ENCODE measurements at places on chromosomes 3 and 15.

GRCh38 chr3:61593446-61594029 is 32.2 kb downstream of the PTPRG start:
- no peak for DNase-seq

DNA sequence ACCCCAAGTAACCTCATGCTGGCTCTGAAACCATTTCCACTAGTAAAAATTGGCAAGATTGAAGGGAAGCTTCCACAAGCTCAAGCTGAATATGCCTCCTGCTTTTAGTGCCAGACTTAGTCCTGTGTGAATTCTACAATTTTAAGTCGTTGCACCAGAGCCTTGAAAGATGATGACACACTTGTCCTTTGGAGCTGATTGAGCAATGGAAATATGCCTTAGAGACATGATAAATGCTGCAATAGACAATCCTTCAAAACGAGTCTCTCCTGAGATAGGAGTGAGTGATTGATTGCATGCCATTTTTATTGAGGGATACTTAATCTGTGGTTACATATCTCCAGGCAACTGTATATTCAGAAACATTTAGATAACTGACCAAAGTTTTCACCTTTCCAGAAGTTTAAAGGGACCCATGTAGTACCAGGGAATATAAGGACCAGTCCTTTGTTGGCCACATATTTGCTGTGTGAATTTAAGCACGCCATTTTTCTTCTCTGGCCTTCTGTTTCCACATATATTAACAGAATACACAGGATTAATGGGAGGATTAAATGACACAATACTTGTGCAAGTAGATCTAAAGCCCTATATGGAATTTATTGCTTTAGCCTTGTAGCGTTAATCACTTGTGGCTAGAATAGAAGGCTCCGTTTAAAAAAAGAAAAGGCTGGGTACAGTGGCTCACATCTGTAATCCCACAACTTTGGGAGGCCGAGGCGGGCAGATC is 65.1 kb downstream of the PPARG start:
- no peak for DNase-seq

DNA sequence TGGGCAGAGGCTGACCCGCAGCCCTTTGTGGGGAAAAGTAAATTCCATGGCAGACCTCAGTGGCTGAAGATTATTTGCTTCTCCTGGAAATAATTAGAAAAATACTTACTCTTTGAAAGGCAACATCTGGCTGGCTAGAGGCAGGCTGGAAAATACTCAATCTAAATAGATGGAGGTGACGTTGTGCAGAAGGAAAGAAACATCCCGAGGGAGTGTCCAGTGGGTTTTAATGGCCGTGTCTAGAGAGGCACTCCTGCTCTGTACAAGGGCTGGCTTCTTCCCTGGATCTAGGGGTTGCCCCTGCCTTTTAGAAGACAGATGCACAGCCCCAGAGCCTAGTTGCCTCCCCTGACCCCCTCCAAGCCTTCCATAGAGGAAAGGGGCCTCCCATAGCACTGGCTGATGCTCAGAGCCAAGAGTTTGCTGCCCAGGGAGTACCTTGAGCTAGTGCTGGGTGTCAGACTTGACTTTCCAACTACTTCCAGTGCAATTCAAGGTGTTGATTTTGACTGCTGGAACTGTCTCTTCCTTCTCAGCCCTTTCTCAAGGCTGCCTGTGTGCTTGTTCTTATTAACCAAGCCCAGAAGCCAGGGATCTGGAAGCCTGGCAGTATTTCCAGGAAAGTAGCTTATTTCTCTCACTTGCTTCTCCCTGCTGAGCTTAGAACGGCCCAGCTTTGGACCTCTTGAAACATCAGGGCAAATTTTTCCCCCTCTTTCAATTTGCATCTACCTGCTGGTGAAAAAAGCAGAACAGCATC is 27.4 kb downstream of the CGNL1 start:
- DNase-seq, result no peak

GRCh38 chr15:29569533-29570092 is 252.7 kb downstream of the TJP1 start:
- no peak for DNase-seq

DNA sequence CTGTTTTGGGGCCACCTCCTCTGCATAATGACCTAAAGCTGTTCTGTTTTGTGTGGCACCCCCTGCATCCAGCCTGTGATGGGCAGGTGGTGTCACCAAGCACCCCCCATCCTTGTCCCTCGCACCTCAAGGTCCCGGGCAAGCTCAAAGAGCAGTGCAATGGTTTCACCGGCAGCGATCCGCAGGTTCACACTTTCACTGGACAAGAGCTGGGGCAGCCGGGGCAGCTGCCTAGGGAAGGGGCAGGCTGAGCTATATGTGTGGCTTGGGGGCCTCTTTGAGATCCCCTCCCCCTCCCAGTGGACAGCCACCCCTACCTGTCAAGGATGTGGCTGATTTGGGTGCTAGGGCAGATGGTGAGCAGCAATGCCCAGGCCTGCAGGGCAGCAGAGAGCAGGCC is 3.1 kb downstream of the IFRD2 start:
- no peak for DNase-seq

DNA sequence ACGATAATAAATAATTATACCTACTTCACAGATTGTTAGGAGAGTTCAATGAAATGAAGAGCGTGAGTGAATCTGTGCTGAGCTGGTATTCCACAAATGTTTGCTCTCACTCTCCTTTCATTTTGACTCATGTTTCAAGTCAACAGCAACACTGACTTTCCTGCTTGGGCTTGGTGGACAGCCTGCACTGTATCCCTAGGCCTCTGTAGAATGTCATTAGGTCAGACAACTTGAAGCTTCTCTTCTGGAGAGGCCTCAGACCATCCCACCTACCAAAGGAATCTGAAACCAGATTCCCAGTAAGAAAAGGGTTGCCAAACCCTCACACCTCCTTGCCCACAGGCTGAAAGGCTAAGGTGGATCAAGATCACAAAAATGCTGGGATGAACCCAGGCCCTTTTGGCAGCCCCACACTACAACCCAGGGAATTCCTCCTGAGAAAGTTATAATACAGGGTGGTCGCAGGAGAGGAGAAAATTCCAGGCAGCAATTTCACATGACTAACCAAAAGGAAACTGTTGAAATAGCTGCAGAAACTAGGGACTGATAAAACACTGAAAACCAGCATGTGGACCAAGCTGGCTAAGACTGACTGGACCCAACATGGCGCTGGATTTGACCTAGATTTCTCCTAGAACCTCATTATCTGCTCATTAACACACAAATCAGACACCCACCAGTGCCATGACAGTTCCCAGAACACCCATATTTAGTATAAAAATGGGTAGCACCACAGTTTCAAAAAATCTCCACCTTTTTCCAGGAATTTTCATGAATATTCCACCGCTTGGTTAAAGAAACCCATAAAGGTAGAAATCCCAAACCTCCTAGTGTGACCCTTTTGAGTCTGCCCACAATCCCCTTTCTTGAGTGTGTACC is 57.0 kb upstream of the ZNF148 start:
- peak; percentile 49 for DNase-seq

Data from IMR-90 (cell line).